ENCODE measurements at places on chromosomes 11 and 22.

- no peak for DNase-seq
Observed at GRCh38 chr11:13446444-13446843, 16.6 kb downstream of the BTBD10 start.

DNA sequence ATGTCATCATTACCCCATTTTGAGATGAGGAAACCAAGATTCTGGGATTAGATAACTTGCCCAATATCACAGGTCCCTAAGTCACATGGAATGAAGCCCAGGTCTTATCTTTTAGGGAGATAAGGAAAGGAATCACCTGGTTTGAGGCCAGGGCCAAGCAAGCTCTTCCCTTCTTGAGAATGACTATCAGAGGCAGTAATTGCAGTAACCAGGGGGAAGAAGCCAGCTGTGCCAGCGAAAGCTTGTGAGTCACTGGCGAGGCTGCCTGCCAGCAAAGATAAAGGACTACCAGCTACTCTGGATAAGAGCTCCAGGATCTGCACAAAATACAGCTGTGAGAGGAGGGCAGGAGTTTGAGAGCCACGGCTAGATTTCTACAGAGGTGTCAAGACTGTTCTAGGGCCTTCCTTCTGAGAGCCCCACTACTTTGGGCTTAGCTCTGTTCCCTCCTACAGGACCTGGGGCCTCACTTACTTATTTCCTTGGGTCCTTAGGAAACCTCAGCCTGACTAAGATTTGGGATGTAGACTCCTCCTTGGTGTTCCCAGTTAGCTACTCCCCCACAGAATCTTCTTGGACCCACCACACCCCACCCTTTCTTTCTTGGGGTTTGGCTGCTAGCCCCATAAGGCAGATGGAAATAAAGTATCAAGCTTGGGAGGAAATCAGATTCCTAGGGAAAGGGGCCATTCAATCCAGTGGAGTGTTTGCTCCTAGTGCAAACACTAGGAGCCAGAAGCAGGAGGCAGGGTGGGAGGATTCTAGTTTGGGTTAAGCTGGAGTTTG lies 9.7 kb upstream of the CCKBR start:
- no peak for DNase-seq

- DNase-seq: no peak
Observed at GRCh38 chr11:72591785-72592502, 82.3 kb downstream of the PDE2A start.

DNA sequence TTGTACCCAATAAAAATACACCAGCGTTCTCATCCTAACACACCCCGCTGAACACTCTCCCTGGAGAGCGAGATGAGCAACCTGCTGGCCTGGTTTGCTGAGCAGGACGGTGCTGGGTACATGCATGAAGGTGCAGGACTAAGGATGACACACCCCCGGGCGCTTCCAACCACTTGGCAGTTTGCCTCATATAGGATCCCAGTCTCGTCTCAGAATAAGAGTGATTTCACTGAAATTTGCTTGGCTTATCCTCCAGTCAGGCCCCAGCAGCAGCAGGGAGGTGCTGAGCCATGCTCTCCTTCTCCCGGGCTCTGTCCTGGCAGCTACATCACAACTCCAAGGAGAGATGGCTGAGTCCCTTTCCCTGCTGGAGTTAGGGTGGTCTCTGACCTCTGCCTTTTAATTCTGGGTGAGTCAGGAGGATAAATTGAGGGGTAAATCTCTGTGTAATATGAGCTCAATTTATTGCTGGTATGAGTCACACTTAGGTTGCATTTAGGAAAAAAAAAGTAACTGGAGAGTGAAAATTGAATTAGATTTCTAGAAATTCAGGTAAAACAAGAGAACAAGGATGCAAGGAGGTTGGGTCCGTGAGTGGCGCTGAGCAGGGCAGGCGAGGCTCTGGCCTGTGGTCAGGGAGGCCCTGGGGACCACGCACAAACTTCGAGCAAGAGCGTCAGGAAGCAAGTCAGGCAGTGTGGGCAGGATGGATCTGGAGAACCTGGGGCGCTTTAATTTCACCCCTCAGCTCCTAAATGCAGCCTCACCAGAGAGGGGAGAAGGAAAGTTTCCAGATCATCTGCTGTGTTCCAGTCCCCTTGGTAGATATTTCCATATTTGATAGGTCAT lies 974.0 kb downstream of the TBC1D22A start:
- DNase-seq: no peak

GRCh38 chr11:33694346-33695050 lies 6.1 kb downstream of the C11orf91 start:
- no peak for DNase-seq

GRCh38 chr11:124798991-124799347 lies 1.2 kb downstream of the MSANTD2 start:
- DNase-seq: no peak

DNA sequence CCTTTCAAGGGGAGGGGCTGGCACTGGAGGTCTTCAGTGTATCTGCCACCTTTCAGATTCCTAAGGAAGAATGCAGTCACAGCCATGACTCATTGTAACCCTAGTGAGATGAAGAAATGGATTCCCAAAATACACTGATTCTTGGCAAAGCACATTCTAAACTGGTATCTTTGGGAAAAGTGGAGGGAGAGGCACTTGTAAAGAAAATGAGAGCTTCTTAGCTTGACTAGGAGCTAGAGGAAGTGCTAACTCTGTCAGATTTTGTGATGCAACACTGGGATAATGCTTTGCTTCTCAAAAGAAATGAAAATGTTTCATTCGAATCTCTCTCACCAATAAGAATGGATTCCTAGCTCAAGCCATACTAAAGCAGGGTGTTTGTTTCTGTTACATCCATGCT lies 14.3 kb downstream of the NRIP3 start:
- no peak for DNase-seq

DNA sequence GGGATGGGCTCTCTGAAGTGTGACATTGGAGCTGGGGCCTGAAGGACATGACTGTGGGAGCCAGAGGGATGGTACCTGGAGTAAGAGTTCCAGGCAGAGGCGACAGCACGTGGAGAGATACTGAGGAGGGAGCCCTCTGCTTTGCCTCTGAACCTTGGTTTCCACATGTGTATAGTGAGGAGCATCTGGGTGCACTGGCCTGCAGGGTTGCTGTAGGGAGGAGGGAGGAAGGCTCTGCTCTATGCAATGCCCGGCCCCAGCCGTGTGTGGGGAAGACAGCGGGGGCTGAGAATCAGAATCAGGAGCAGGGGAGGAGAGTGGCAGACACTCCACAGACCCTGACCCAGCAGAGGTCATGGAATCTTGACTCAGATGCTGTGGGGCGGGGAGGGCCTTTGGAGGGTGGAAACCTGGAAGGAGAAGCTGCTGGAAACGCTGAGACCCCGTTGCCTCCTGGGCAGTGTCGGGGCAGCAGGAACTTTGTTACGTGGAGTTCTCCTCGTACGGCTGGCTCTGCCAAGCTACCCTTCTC lies 4.0 kb downstream of the SCYL1 start:
- no peak for DNase-seq

GRCh38 chr11:73345481-73346160 lies 30.6 kb upstream of the RELT start:
- no peak for DNase-seq

DNA sequence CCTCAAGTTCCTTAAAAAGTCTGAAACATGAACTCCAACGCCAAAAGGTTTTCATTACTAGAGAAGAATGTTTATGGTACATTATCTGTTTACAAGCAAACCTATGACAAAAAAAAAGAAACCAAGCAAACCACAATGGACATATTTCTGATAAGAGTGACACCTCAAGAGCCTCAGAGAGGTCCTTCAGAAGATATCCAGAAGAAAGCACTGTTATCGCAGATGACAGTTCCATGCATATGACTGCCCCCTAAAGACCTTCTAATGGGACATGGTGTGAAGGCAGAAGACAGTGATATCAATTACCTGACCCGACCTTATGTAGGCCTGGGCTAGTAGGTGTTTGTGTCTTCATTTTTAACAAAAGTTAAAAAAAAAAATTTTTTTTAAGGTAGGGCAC lies 3.1 kb downstream of the HDHD5 start:
- DNase-seq: no peak

GRCh38 chr11:92728628-92729027 lies 240.8 kb upstream of the MTNR1B start:
- DNase-seq: no peak

GRCh38 chr11:36412781-36413383 lies 97.2 kb downstream of the TRAF6 start:
- DNase-seq: no peak

GRCh38 chr11:40285558-40285957 lies 1173.9 kb downstream of the LRRC4C start:
- DNase-seq: no peak

DNA sequence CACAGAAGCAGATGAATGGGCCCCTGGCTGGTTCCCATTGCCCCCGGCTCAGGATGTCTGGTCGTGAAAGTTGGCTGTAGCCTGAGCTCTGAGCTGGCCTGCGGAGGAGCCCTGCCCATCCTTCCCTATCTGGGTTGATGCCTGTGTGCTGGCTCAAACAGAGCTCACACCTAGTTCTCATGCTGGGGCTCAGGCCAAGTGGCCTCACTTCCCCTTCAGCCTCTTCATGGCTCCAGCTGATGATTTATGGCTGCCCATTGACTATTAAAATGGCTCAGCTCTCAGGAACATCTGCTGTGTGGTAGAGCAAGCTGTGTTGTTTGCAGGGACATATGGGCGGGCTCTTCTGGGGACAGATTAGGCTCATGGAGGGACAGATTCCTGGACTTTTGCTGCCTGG lies 64.7 kb downstream of the ADAMTS15 start:
- no peak for DNase-seq

DNA sequence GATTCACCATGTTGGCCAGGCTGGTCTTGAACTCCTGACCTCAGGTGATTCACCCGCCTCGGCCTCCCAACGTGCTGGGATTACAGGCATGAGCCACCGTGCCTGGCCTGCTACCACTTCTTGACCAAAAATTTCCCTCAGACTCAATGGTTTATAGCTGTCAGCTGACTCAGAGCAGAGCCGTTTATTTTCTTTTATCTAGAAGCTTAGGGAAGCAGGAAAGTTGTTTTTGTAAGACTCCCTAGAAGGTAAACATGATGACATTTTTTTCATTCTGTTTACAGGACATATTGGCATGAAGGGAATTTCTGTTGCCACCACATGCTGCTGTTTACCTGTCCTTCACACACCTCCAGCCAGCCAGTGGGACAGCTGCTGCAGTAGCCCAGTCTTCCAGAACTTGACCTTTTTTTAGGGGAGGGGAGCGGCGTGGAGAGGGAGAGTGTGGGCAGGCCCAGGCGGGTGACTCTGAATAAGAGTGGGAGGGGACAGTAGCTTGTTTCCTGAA lies 56.1 kb upstream of the PTPRJ start:
- DNase-seq: no peak

DNA sequence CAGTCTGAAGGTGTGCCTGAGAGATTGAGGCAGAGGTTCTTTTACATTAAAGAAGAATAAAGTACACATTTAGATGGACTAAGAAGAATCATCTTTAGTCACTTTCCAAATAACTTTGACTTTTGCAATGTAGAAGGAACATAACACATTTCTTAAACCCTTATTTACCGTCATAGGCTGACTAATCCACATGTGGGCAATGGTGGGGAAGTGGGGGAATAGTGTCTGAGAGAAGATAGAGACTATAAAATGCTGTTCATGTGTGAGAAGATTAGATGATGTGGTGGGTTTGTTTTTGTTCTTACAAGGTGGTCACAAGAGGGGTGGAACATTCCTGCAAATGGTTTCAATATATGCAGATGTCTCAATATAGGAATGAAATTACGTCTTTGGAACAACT lies 1.8 kb downstream of the MS4A4A start:
- DNase-seq: no peak

- no peak for DNase-seq
Observed at GRCh38 chr11:36402568-36403170, 106.6 kb downstream of the PRR5L start.

DNA sequence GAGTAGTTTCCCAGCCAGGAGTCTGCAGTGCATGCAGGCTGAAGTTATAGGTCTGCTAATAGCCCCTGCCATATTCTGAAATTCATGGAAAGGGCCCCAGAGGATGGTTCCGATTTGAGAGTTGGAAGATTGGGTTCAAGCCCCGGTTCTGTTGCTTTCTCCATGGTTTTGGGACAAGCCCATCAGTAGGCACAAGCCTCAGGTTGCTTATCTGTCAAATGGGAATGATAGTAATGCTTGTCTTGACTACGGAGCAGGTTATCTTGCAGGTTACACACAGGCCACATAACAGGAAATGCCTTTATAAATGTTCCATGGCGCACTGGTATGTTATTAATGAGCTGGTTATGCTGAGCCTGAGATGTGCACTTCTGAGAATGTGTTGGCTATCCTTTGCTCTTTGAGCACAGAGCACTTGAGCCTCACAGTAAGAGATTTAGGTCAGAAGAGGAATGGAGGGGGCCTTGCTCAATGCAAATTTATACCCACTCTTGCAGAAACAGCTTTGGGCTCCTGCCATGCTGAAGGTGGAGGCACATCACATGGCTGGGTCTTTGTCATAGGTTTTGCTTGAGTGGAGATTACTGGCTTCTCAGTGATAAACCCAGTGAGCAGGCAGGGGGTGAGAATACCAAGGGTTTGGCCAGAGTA lies 47.1 kb downstream of the ZNRF3 start:
- no peak for DNase-seq

- no peak for DNase-seq
Observed at GRCh38 chr22:39814899-39815298, 78.7 kb downstream of the ENTHD1 start.

GRCh38 chr11:87298155-87298554 lies 260.4 kb downstream of the TMEM135 start:
- DNase-seq: no peak

GRCh38 chr22:23722160-23722559 lies 28.8 kb downstream of the ZNF70 start:
- DNase-seq: no peak

- no peak for DNase-seq
Observed at GRCh38 chr11:111440416-111441205, 61.5 kb upstream of the POU2AF1 start.

DNA sequence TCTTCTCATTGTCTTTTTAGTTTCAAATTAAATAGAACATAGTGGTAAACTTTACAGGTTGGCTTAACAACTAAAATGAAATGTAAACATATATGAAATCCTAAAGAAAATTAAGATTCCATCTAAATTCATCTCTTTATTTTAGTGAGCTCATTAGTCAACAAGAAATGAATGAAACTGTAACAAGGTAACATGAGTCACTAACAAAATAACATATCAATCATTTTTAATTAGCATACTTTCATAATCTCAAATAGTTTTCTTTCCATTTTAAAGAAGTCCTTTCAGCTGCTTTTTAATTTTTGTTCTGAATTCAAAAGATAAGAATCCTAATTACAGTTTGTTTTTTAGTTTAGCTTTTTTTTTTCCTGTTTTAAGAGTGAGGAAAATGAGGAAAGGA lies 688.6 kb upstream of the TENM4 start:
- DNase-seq: no peak
